H1 (cell line): ENCODE measurements at places on chromosomes 2 and 18. TPM values are rescaled to one million over a fixed set of nuclear protein-coding genes. Genes with fewer than 3 reads are reported as not detected.

The STPG4 gene
- 0.27 and 0.28 TPM in 2 replicates for total RNA-seq

The MBP gene
- 19.2 and 19.3 TPM in 2 replicates for total RNA-seq

- no peak for DNase-seq
- no peak overlapping the region for H3K27ac ChIP-seq
- H3K36me3 ChIP-seq = no peaks in the 10 kb centered on the region
- no peak overlapping the region for H3K4me3 ChIP-seq
- no peaks in the 10 kb centered on the region for H3K4me1 ChIP-seq
- no peaks in the 10 kb centered on the region for H3K27me3 ChIP-seq
Observed at GRCh38 chr2:70354264-70354949, 52.5 kb upstream of the FAM136A start.

DNA sequence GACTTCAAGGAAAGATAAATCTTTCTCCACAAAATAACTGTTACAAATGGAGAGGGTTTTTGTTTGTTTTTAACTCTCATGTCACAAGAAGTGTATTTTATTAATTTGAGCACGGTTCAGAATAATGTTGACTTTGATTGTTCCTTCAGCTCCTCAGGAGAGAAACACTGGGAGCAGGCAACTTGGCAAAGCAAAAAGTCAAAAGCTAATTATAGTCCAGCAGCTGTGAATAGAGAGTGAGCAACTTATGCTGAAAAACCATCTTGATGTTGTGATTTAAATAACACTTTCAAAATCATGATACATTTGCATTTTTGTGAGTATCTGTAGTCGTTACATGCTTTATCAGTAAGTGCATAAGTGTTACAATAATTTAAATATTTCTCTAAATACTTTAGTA lies 37.5 kb upstream of the TTN start:
- peaks cover 7% of the 10 kb centered on the region; the same call in 1 of the 2 replicates for H3K4me1 ChIP-seq
- DNase-seq = no peak
- no peak overlapping the region for H3K27ac ChIP-seq
- no peak overlapping the region for H3K4me3 ChIP-seq
- H3K36me3 ChIP-seq = no peaks in the 10 kb centered on the region; the same call in 1 of the 2 replicates
- H3K27me3 ChIP-seq = no peaks in the 10 kb centered on the region

The TUBB8B gene
- total RNA-seq = 0.36 and 0.60 TPM in 2 replicates

- no peaks in the 10 kb centered on the region for H3K4me1 ChIP-seq
- no peaks in the 10 kb centered on the region for H3K36me3 ChIP-seq
- DNase-seq = no peak
- H3K4me3 ChIP-seq = no peak overlapping the region
Observed at GRCh38 chr2:18050001-18050400, 171.5 kb downstream of the KCNS3 start.

The RESP18 gene
- total RNA-seq = not detected in 2 replicates

- no peak for DNase-seq
- peaks cover 2% of the 10 kb centered on the region; the same call in 1 of the 2 replicates for H3K4me1 ChIP-seq
- no peak overlapping the region for H3K4me3 ChIP-seq
- no peaks in the 10 kb centered on the region for H3K27me3 ChIP-seq
Observed at GRCh38 chr2:108613261-108614042, 79.2 kb downstream of the LIMS1 start.

- no peak overlapping the region for H3K27ac ChIP-seq
- H3K4me1 ChIP-seq = 0 out of 2 replicates have a peak, but pooled peaks cover 3% of the 10 kb centered on the region
- DNase-seq = no peak
- no peak overlapping the region for H3K4me3 ChIP-seq
- no peaks in the 10 kb centered on the region for H3K36me3 ChIP-seq
Observed at GRCh38 chr2:68798569-68798968, 64.0 kb downstream of the ARHGAP25 start.

GRCh38 chr2:4967206-4967605 lies 725.0 kb upstream of the SOX11 start:
- no peaks in the 10 kb centered on the region for H3K4me1 ChIP-seq
- H3K4me3 ChIP-seq = no peak overlapping the region
- no peaks in the 10 kb centered on the region for H3K27me3 ChIP-seq
- DNase-seq = no peak

DNA sequence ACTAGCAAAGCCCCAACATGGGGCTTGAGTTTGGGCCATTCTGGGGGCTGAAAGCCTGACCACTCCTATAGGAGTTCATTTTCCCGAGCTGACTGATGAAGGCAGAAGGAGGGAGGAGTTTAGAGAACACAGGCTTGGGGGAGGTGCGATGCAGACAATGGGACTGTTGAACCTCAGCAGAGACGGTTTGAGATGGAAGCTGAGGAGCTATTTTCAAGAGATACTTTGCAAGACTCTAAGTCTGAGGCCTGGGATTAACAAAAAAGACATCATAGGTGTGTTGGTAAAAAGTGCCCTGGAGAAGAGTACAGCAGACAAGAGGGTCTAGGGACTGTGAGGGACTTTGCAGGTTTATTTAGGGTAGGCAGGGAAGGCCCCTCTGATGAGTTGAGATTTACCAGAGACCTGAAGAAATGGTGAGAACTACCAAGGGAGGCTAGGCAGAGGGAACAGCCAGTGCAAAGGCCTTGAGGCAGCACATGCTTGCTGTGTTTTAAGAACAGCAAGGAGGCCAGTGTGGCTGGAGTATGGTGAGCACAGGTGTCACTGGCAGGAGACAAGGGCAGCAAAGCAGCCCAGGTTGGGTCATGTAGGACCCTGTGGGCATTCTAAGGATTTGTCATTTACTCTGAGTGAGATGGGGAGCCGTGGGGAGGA lies 31.6 kb downstream of the PCBP1 start:
- DNase-seq = no peak
- no peaks in the 10 kb centered on the region for H3K27me3 ChIP-seq
- H3K36me3 ChIP-seq = no peaks in the 10 kb centered on the region
- peaks cover 21% of the 10 kb centered on the region for H3K4me1 ChIP-seq

DNA sequence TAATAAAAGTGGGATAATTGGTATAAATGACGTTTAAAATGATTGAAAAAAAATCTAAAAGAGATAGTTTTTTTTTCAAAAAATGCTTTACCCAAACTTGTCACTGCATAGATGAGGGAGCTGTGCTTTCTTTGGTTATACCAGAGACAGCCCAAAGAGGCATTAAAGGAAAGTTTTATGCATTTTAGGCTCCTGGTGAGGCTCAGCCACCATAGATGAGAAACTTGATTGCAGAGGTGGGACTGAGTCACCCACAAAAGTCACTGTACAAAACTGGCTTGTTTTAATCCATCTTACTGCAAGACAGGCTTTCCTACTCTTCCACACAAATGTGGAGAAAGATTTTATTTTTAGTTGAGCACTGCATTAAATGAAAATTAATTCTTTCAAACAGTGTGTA lies 2.4 kb downstream of the SMYD1 start:
- peaks cover 11% of the 10 kb centered on the region; the same call in 1 of the 2 replicates for H3K4me1 ChIP-seq
- no peaks in the 10 kb centered on the region for H3K36me3 ChIP-seq
- H3K27ac ChIP-seq = no peak overlapping the region
- DNase-seq = no peak

The CD226 gene
- not detected in 2 replicates for total RNA-seq

GRCh38 chr2:95262896-95263542 lies 11.2 kb upstream of the PROM2 start:
- no peak overlapping the region for H3K27ac ChIP-seq
- H3K27me3 ChIP-seq = no peaks in the 10 kb centered on the region
- no peak for DNase-seq
- H3K36me3 ChIP-seq = no peaks in the 10 kb centered on the region
- H3K4me3 ChIP-seq = no peak overlapping the region

DNA sequence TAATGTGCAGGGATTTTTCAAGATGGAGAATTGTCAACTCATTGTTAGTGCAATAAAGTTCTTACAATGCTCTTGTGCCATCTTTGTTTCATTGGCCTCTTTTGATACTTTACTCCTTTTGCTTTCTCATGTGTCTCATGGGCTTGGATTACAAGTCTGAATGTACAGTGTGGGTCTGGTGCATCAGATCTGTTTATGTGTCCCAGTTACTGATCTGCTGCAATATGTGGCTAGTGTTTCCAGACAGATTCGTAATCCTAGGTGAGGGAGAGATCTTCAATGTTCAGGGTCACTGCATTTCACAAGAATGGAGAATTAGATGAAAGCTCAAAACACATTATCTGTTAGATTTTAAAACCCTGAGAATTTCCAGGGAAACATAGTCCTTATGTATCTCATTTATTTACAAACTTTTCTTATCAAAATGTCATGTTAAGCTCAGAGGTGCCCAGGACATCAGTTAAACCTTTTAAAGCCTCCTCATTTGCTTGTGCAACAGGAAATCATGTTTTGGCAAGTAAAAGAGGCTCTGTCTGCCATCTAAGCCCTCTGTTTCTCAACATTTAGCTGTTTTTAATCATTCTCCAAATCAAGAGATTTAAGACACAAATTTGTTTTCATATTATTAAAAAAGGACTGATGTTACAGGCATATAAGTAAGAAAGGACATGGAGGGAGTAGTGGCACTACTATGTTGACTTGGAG lies 108.1 kb downstream of the NUP35 start:
- H3K36me3 ChIP-seq = no peaks in the 10 kb centered on the region
- H3K27me3 ChIP-seq = no peaks in the 10 kb centered on the region
- H3K27ac ChIP-seq = no peak overlapping the region
- DNase-seq = no peak
- H3K4me1 ChIP-seq = no peaks in the 10 kb centered on the region

GRCh38 chr2:127182626-127183458 lies 37.3 kb downstream of the CYP27C1 start:
- no peaks in the 10 kb centered on the region for H3K36me3 ChIP-seq
- peaks cover 16% of the 10 kb centered on the region; the same call in 1 of the 2 replicates for H3K4me1 ChIP-seq
- H3K4me3 ChIP-seq = no peak overlapping the region
- DNase-seq = no peak
- no peaks in the 10 kb centered on the region for H3K27me3 ChIP-seq

GRCh38 chr2:103638978-103639377 lies 877.1 kb downstream of the TMEM182 start:
- no peaks in the 10 kb centered on the region for H3K36me3 ChIP-seq
- no peak overlapping the region for H3K4me3 ChIP-seq
- H3K27me3 ChIP-seq = no peaks in the 10 kb centered on the region
- H3K4me1 ChIP-seq = no peaks in the 10 kb centered on the region
- DNase-seq = no peak

The DTNA gene
- 29.0 and 32.7 TPM in 2 replicates for total RNA-seq

The ELMOD3 gene
- 6.9 and 10.2 TPM in 2 replicates for total RNA-seq

The WDR12 gene
- total RNA-seq = 150 and 183 TPM in 2 replicates
